ENCODE measurements at places on chromosomes 5 and 9. TPM values are rescaled to one million over a fixed set of nuclear protein-coding genes. Genes with fewer than 3 reads are reported as not detected.
A peak's percentile ranks its signal among the peaks of the same experiment; 100 is the strongest.

The QRFP gene
- 0.57 TPM for polyA plus RNA-seq

GRCh38 chr9:138100711-138101350 is 223.2 kb downstream of the CACNA1B start:
- no peak for DNase-seq

GRCh38 chr5:109898269-109899162 is 208.8 kb downstream of the MAN2A1 start:
- DNase-seq: no peak

The REXO4 gene
- polyA plus RNA-seq: 33.4 TPM

The SURF4 gene
- polyA plus RNA-seq: 161 TPM

DNA sequence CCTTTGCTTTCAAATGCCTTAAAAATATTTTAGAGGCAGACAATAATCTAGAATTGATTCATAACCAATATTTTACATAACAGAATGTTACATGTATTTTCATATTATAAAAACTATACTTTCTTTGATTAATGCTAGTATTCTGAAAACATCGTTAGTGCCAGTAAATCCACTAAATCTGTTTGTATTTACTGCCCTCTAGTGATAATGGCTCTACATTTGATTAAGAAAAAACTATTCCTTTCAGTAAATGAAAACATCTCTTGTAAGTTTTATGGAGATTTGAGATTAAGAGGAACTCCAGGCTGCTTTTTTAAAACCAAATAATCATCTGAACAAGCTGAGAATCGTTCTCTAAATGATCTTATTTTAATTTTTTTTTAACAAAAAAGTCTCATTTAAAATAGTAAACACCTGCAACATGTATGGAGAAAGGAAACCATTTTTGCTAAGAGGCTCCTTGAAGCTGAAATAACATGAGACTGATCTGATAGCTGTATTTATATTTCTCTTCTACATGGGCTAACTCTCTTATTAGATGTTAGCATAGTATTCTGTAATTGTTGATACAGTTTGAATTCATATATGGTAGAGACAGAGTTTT is 424.7 kb downstream of the RAB3C start:
- peak; percentile 10 for DNase-seq

- no peak for DNase-seq
These were observed 39.3 kb upstream of the ORM1 start for GRCh38 chr9:114283551-114284111.

The CXCL14 gene
- 47.8 TPM for polyA plus RNA-seq

DNA sequence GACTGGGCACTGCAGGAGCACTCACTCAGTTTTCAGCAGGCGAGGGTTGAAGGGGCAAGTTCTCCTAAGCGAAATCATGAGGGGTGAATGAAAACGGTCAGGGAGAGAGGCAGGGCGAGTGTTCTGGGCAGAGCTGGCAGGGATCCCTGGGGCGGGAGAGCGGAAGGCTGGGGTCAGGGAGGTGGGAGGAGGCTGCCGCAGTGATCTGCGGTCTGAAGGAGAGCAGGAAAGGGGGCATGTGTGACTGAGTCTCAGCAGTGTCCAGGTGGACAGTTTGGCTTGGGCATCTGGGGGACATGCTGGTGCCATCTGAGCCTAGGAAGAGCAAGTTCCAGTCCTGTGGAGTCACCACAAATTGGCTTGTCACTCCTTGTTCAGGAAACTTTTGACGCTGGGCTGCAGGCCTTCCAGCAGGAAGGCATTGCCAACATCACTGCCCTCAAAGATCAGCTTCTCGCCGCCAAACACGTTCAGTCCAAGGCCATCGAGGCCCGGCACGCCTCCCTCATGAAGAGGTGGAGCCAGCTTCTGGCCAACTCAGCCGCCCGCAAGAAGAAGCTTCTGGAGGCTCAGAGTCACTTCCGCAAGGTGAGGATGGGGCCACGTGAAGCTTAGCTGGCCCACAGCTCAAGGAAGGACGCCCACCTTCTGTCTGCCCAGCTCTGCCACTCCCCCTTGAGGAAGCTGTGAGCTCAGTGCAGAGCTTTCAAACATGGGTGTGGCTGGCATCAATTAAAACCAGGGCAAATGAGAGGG is 31.1 kb downstream of the DYNC2I2 start:
- DNase-seq: no peak

The OR13C3 gene
- polyA plus RNA-seq: not detected

The PCDHB9 gene
- 4.1 TPM for polyA plus RNA-seq

The PLAC8L1 gene
- 0.76 TPM for polyA plus RNA-seq

DNA sequence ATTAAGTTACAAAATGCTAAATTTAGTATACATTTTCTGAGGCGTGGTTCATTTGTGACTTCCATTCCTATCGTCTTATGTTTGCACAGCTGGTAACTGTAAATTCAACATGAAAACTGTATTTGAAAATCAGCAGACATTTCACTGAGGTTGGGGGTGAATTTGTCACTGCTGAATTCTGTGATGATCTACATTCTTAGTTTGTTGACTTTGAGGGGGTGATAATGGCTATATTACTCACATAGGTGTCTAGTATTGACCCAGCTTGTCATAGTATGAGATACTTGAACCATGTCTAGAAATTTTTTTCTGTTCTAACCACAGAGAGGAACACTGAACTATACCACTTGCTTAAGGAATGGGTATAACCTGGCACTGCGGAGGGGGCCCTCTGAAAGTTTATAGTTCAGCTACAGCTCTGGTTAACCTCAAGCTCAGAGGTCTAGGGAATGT is 313.3 kb downstream of the PIK3R1 start:
- no peak for DNase-seq
